Effector CD8-positive, alpha-beta T cell (primary cell): ENCODE measurements at places on chromosomes 5 and 9.

DNA sequence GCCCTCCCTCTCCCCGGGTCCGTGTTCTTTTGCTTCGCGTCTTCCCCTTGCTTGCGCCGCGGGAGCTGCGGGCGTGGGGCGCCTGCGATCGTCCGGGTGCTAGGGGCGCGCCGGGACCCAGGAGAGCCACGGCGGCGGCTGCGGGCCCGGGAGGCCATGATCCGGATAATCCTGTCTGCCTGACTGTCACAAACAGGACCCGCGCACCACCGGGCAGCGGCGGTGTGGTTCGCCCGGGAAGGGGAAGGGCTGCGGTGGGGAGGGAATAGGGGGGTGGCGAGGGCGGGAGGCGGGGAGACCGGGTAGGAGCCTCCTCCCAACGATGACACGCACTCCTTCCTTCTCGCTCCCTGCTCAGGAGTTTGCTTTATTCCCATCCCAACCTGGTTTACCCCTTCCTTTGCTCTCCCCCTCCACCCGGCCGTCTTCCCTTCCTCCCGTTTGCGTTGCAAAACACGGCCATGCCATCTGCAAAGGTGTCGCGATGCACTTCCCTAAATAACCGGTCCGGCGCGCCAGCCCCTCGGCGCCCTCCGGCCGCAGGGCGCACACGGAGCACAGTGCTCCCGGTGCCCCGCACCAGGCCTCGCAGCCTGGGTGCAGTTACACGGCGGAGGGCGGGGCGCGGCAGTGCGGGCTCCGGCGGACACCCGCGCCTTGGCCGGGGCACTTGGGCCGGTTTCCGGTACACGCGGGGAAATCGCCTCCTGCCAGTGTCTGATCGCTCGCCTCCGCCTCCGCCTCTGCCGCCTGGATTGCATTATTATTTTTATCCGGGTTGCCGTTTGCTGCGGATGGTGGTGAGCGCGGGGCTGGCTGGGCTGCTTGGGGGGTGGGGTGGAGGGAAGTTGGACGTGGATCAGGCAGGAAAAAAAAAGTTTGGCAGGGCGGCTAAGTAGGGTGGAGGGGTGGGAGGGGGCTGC lies 1.5 kb downstream of the SMARCA2 start:
- DNase-seq: peak; percentile 44

GRCh38 chr9:3205421-3206095 lies 320.2 kb downstream of the RFX3 start:
- no peak for DNase-seq

DNA sequence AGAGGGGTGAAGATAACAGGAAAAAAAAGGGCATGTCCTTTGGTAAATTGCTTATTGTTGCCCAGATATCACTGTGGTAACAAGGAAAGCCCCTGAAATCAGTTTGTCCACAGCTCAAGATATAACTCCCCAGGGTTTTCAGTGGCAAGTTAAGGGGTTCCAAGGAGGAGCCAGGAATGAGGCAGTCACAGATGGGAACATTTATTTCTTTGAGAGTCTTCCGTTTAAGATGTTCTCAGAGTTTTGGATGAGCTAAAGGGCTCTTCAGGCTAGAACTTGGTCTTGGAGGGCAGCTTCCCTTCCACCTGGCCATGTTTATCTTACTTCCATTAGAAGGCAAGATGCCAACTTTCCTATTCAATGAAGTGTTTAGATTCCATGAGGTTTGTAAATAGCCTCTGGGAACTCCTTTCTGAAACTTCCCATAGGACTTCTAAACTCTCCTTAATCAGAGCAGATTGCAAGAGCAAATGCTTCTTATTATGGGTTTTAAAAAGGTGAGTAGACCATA lies 277.6 kb upstream of the TNC start:
- DNase-seq: no peak

GRCh38 chr9:76115982-76116646 lies 225.6 kb downstream of the PCSK5 start:
- DNase-seq: no peak

- DNase-seq: no peak
Observed at GRCh38 chr9:106653213-106653612, 209.8 kb upstream of the ZNF462 start.

DNA sequence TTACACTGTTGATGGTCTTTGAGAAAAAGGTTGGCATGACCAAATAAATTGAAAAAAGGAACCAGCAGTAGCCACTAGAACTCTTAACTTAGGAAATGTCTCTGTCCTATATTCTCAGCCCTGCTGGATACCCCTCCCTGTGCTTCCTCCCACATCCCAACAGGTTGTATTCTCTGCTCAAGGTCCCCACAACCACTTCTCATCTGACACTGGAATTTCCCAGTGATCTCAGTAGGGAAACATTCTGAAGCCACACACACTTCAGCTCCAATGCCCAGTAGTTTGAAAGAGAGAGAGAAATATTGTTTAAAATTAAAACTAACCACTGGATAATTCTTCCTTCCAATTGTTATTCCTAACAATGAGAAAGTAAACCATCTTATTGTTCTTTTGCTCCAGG lies 30.0 kb upstream of the NREP start:
- DNase-seq: no peak

DNA sequence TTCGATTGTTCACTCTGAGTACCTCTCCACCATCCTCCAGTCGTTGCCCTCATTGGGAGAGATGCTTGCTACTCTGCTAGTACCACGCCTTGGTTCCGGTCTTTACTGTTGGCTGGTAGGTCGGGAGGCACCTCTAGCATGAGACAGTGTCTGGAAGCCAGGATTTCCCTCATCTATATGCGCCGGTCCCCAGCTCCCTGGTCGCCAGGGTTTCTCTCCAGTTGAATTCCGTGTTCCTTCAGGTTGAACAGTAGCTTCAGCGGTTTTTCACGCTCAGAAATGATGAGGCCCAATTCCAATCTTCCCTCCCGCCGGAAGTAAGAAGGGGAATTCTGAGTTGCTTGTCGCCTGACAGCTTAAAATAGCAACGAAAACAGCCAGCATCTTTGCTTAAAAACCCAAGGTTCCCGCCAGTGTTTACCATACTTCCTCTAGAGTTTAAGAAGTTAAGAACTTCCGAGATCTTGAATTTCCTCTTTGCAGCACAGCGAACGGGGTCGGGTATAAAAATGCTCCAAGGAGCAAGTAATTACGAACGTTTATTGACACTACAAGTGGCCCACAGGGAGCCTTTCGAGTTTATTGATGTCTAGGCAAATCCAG lies 1.3 kb upstream of the ST8SIA4 start:
- DNase-seq: peak; percentile 22
